Endothelial cell of coronary artery (primary cell): ENCODE measurements at places on chromosomes 6 and 20. TPM values are rescaled to one million over a fixed set of nuclear protein-coding genes. Genes with fewer than 3 reads are reported as not detected.

Gene CLIC5
- total RNA-seq, result not detected in 2 replicates

Gene SUPT3H
- 9.4 and 10.4 TPM in 2 replicates for total RNA-seq

Gene TGM3
- total RNA-seq, result not detected in 2 replicates

Gene LIN28B
- not detected in 2 replicates for total RNA-seq

Gene CGA
- not detected in 2 replicates for total RNA-seq

Gene SIRPB2
- 0.47 and 3.2 TPM in 2 replicates for total RNA-seq

Gene PRICKLE4
- total RNA-seq, result 1.3 and 2.0 TPM in 2 replicates

Gene FABP7
- not detected in 2 replicates for total RNA-seq
